ENCODE measurements at places on chromosomes 7 and 10.

DNA sequence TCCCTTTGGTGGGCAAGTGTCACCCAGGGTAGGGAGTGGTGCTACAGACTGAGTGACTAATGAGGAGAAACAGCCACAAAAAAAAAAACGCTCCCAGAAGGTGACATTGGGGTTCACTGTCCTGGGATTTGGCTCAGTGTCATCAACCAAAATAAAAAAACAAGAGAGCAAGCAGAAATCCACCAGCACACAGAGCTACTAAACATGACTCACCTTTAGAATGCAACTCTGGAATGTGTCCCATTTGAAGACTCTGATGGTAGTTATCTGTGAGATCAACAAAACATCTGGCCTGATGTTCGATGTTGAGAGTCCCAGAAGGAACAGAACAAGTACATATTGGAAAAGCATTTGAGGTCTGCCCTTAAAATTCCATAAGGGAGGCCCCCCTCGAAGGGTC is 200.3 kb upstream of the LYZL2 start:
- no peak for DNase-seq

- no peak for DNase-seq
Observed at GRCh38 chr10:118504467-118505205, 90.8 kb downstream of the PRLHR start.

- DNase-seq: no peak
Observed at GRCh38 chr7:14446829-14447228, 455.7 kb downstream of the DGKB start.

DNA sequence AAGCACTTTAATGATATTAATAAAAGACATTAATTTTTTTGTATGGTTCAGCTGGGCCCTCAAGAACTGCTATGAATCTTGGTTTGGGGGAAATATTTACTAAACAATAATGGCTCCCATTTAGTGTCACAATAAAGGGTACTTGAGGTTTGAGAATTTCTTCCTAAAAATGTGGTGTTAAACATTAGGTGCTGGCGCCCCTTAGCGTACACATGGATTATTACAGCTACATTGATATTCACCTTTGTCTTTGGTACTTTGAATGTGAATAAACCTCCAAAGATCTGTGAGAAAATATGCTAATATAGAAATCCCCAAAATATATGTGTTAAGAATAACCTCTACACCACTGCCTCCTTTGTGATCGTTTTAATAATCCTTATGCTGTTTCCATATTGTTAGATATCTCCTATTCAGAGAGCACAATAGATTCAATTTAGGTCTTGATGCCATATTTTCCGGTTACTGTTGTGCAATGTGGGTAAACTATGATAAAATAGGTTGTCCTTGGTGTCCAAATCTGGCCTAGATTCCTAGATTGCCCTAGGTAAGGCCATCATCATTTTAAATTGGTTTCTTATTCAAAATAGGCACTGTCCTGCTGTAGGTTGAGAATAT is 161.8 kb upstream of the CACNA2D1 start:
- no peak for DNase-seq

- no peak for DNase-seq
Observed at GRCh38 chr10:128187788-128188185, 61.6 kb upstream of the MKI67 start.

DNA sequence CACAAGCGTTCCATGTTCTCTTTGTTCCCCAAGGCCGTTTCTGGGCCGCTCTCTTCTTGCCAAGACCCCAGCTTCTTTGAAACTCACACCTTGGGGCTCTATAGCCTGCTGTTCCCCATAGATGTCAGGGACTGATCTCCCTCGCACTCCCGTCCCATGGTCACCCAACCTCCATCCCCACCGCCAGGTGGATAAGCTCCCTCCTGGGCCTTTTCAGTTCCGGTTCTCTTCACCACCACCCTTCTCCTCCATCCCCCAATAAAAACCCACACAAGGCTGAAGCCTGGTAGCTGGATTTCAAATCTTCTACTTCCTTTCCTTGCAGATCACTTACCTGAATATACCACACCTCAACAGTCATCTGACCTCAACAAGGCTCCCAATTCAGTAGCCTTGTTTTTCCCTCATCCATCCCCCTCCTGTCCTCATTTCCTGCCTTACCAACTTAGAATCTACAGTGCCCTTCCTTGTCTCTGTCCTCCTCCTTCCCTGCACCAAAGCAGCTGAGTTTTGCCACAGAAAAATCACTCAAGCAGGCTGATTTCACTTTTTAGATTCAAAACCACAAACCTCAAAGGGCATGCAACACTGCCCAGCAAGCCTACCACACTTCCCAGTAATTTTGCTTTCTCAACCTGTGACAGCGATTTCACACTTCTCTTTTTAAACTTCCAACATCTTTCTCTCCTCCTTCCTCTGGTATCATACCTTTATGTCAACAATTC is 7.7 kb downstream of the SLC37A3 start:
- DNase-seq: no peak

- no peak for DNase-seq
Observed at GRCh38 chr10:126210051-126210651, 178.1 kb downstream of the ADAM12 start.

DNA sequence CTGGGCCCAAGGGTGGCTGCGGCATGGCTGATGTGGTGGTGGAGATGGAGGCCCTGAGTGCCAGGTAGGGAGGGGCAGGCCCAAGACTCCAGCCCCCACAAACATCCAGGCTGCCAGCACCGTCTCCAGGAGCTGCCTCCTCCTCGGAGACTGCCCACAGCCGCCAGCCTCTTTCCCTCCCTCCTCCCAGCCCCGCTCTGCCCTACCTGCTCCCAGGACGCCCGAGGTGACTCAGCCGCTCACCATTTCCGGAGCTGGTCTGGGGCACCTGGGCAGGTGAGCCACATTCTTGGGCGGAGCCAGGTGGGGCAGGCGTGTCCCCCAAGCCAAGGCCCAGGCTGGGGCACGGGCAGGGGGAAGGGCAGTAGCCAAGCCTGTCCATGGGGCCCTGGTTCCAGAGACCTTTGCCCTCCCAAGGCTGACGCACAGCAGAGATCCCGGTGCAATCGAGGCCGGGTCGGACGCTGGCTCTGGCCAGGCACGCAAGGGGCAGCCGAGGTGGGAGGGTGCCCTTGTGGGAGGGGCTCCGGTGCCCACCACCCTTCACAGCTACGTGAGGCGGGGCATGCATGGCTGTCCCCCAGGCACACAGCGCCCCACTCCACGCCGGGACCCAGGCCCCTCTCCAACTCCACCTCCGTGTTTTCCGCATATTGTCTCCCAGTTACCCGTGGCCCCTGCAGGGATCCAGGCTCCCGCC is 8.8 kb downstream of the ADAP1 start:
- DNase-seq: no peak

- DNase-seq: no peak
Observed at GRCh38 chr7:150852371-150852905, at the start of gene AOC1. Gene AOC1, plus strand, starts transcription at chr7:150852517. Its CDS starts 3,954 bp downstream, at chr7:150856471.

DNA sequence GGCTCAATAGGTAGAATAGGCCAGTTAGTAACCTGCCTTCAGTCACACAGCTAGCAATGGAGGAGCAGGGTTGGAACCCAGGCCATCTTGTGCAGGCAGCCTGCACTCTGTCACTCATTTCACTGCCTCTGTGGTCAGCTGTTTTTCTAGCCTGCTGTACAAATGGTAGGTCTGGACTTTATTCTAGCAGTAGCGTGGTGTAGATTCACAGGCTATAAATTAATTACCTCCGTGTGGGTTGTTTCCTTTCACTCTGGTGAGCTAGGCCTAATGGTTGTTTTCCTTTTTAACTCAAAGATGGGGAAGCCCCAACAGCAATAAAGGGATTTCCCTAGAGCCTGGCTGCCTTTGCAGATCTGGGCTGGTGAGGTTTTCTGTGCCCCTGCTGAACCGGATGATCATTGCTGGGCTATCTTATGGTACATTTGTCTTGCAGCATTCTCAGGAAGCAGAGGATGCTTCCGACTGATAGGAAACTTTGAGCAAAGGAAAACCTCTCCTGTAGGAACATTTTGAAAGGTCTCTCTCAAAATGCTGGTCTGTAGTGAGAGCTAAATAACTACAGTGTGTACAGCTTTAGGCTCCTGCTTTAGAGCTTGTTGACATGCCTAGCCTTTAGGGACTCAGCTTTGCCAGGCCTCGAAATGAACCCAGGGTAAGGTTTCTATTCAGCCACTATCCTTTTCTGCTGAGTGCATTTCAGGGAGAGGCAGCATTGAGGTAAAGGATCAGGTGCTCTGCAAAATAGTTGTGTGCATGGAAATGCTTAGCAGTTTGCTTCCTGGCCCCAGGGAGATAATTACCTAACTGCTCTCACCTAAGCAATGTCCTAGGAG is 157.4 kb downstream of the ST7 start:
- DNase-seq: peak; percentile 27

- no peak for DNase-seq
Observed at GRCh38 chr7:47932466-47933037, 15.7 kb downstream of the PKD1L1 start.

GRCh38 chr7:156892081-156892800 is 742 bp downstream of the LMBR1 start:
- peak; percentile 56 for DNase-seq

GRCh38 chr7:100673302-100673941 is at the start of gene GNB2:
Gene GNB2, plus strand, starts transcription at chr7:100673740. Its CDS starts 2,526 bp downstream, at chr7:100676266.
- peak; percentile 94 for DNase-seq

DNA sequence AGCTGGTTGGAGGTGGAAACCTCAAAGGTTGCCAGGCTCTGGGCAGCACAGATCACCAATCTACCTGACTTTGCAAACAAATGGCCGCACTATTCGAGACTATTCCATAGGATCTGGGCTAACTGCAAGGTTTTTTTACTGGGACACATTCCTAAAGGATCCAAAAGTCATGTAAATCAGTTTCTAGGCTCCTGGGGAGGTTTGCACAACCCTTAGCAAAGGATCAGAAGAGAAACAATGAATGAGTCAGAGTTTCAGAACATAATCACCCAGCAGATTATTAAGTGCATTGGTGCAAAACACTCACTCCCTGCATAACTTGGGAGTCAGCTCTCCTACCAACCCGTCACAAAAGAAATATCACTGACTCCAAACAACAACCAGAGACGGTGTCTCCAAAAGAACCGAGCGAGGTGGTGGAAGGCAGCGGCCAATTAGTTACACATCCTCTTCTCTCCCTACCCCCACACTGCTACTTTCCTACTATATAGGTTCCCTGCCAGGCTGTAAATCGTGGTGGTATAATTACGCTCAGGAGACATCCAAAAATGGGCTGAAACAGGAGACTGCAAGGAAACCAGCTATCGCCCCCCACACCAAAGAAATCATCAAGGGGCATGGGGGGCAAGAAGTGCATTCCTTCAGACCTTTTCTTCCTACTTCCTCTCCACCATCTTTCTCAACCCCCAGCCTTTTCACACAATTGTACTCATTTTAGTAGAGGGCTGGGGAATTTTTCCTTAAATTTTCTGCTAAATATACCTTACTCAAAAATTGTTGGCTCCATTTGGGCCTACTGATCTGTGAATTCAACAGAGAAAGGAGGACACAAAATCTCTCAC is 3.2 kb downstream of the UBE2H start:
- no peak for DNase-seq

DNA sequence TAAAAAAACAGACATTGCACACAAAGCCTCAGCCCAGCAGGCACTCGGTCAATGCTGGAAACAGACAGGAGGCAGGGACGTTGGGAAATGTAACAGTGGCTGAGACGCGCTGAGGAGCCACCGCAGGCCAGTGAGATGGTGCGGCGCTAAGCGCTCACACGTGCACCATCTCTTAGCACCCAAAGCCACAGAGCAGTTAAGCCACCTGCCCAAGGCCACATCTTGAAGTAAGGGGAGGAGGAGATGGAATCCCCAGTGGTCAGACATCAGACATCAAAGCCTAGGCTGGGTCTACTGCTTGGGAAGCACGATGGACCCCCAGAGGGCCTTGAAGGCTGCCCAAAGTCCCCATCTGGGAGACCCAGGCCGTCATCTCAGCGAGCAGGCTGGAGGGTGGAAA is 15.6 kb downstream of the LAT2 start:
- DNase-seq: no peak

- DNase-seq: no peak
Observed at GRCh38 chr7:56174875-56175760, 58.9 kb upstream of the NUPR2 start.

- DNase-seq: no peak
Observed at GRCh38 chr7:67267914-67268313, 271.3 kb downstream of the TYW1 start.

GRCh38 chr7:29281782-29282541 is 87.4 kb downstream of the CHN2 start:
- no peak for DNase-seq

GRCh38 chr7:106001886-106002285 is 38.8 kb downstream of the CDHR3 start:
- no peak for DNase-seq

DNA sequence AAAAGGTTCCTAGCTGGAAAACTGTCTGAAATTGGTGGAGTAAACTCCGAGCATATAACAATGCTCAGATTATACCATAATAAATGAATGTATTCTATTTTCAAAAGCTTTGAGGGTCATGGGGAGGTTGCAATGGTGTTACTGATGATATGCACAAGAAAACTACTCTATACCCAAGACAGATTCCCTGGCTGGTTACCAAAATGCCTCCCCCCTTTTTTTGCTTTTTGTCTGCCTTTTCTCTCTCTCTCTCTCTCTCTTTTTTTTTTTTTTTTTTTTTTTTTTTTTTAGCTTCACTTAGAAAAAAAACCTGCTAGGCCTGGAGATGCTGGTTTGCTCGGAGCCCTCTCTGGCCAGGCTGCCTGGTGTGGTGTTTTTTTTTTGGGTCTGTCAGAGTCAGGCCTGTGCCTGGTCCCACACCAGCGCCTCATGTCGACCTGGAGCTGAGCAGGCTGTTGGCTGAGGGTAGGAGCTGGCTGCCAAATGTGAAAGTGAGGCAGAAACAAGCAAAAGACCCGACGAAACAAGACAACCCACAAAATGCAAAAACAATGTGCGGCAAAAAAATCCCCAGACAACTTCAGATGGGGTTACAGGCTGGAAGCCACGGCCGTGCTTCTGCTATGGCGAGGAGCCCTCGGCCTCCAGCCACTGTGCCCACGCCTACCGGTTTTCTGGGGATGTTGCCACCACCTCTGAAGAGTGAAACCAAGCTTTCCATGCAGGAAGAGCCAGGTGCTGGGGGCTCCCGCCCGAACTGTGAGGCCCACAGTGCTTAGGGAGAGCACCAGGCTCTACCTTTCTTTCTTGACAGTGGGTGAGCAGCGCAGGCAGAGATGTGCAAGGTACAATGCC is 59.9 kb upstream of the EFCAB10 start:
- no peak for DNase-seq

DNA sequence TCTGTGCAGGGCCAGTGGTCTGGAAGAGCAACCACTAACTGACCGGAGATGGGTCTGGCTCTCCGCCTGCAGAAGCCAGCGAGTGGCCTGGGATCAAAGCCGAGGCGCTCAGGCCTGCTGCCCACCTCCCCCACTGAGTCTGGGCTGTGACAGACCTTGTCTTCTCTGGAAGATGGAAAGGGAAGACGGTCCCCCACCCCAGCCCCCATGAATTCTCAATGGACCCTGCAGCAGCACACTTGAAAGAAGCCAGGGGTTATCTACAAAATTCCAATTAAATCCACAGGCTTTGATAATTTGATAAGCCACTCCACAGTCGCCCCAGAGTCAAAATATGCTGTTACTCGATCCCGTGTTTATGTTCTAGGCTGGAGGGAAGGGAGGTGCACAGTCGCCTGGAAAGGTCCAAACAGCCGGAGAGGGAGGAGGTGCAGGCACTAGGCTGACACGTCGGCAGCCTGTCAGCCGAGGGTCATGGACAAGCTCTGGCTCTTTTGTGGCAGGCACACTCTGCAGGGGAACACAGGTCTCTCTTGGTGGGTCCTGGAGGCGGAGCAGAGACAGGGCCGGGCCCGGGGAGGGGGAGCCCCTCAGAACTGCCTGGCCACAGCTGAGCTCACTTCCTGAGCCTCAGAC is 134.9 kb downstream of the SH3PXD2A start:
- DNase-seq: no peak

GRCh38 chr10:91552274-91553095 is 80.4 kb downstream of the PPP1R3C start:
- DNase-seq: no peak

Data from effector CD4-positive, alpha-beta T cell (primary cell).